ENCODE measurements at places on chromosomes 12 and 14.

DNA sequence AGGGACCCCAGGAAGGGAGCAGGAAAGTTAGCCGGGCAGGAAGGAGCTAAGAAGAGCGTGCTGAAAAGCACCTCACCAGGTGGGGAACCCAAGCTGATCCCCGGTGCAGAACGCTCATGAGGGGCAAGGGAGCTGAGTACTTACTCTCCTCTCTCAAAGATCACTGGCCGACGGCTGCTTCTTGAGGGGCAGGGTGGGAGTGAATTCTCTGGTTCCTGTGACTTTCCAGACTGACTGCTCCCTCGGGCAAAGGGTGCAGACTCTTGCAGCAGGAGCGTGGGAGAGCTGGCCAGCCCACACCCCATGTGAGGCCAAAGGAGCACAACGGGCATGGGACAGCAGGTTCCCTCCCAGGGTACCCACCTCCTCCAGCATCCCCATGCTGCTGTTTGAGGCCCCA is 44.9 kb upstream of the DIO3 start:
- no peak for DNase-seq

GRCh38 chr14:64745511-64746091 is 41.4 kb downstream of the PLEKHG3 start:
- no peak for DNase-seq

DNA sequence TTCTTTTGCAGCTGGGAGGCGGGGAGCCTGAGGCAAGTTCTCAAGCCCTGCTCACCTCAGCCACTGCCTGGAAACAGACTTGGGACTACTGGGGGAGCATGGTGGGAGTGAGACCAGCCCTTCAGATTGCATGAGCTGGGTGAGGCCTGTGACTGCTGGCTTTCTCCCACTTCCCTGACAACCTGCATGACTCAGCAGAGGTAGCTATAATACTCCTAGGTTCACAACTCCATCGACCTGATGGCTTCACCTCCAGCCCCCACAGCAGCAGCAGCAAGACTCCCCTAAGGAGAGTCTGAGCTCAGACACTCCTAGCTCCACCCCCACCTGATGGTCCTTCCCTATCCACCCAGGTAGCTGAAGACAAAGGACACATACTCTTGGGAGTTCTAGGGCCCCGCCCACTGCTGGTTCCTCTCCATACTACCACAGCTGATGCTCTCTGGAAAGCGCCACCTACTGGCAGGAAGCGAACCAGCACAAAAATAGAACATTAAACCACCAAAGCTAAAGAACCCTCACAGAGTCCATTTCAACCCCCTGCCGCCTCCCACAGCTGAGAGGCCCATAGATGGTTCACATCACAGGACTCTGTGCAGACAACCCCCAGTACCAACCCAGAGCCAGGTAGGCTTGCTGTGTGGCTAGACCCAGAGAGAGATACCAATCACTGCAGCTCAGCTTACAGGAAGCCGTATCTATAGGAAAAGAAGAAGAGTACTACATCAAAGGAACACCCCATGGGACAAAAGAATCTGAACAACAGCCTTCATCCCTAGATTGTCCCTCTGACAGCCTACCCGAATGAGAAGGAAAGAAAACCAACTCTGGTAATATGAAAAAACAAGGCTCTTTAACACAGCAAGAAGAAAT is 68.7 kb downstream of the RPAP3 start:
- DNase-seq = peak; percentile 78

- peak; percentile 54 for DNase-seq
These were observed 536 bp downstream of the VPS29 start for GRCh38 chr12:110501399-110501751.

Data from A549 (cell line).